ENCODE measurements at places on chromosomes 16 and 17.

DNA sequence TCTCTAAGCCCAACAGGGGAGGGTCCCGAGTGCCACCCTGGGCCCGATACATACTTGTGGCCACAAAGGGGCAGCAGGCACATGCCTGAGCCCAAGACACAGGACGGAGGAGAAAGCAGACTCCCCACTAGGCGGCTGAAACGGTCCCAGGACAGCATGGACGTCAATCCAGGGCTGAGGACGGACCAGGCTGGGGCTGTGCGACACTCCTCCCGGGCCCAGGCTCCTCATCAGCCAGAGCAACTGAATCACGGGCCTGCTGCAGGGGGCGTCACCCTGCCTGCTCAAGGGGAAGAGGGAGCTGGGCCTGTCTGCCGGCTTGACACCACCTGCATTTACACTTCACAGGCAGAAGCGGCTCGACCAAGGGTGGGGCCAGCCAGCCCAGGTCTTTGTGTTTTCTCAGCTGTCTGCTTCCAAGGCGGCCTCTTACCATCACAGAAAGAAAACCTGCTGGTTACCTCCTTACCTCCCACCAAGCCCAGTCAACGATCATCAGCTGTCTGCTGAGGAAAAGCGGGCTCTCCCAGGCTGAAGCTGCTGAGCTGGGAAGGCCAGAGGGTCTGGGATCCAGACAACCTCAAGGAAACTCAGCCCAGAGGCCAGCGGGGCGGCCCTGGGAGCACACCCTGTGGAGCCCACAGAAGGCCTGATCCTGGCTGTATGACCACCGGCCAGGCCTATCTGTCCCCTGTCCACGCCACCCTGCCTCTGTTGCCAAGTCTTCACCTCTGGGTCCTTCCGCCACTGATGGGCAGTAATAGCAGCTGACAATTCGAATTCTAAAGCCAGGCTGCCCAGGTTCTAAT, 26.4 kb downstream of the KIFC3 start:
- DNase-seq = no peak

DNA sequence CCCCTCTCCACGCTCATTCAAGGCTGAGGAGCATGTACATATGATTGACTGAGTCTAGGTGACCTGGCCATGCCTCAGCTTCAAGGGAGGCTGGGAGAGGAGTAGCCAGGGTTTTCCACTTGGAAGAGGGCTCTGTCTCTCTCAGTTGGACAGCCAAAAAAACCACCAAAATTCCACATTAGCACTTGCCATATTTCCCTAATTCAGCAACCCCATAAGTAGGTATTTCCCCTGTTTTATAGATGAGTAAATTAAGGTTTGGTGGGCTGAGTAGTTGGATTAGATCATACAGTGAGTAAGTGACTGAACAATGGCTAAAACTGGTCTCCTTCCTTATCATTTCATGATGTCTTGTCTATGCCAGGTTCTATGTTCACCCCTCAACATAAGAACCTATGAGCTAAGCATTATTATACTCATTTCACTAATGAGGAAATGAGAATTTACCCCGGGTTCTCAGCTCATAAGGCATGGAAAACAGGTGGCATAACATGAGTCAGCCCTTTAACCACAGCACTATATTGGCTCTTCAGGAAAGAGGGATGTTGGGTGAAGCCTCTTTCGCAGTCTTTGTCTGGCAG, 68.0 kb upstream of the GAS7 start:
- no peak for DNase-seq

DNA sequence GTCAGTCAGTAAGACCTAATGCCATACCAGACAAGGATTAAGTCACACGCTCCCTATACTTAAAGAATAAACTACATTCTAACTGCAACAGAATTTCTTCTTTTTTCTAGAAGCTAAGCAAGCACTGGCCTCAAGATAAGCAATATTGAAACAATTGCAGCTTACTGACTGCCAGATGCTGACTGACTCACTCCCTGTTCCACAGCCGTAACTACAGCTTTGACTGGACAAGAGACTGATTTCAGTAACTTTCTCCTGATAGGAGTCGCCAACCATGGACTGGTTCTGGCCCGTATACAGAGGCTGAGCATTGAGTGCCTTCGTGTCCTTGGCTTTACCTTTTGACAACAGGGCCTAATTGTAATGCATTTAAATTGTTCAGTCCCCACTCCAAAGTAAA, 67.9 kb downstream of the TRIM37 start:
- DNase-seq = no peak

- no peak for DNase-seq
Observed at GRCh38 chr17:37585066-37585465, 24.2 kb downstream of the SYNRG start.

DNA sequence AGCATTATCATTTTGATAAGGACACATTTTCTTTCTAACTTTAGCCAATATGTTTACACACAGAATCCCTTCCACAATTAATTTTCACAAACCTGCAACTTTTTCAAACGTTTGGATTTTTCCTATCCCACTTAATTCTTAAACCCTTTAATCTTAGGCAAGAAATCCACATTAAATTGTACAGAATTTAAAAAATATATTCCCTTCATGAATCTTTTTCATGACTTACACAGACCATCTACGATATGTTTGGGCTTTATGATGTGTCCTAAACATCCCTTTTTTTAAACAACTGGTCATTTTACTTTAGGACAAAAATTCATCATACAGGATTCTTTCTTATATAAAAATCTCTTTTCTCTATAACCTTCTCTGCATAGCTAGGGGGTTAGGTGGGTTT, 241.5 kb upstream of the CNTNAP4 start:
- no peak for DNase-seq

DNA sequence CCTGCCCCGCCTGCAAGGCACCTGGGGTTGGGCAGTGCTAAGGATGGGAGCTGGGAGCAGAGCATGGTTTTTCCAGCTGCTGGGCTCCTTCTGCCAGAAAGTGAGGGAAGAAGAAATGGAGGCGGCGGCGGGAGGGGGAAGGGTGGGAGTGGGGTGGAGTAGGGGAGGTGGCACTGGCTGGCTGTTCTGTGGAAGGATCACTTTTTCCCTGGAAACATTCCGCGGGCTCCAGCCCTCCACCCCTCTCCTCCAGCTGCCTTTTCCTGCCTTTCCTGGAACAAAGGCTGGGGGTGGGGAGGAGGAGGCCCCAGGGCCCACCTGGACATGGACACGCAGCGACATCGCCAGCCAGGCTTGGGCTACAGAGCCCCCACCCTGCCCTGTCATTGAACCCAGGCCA, 41.1 kb downstream of the CFAP20 start:
- no peak for DNase-seq

DNA sequence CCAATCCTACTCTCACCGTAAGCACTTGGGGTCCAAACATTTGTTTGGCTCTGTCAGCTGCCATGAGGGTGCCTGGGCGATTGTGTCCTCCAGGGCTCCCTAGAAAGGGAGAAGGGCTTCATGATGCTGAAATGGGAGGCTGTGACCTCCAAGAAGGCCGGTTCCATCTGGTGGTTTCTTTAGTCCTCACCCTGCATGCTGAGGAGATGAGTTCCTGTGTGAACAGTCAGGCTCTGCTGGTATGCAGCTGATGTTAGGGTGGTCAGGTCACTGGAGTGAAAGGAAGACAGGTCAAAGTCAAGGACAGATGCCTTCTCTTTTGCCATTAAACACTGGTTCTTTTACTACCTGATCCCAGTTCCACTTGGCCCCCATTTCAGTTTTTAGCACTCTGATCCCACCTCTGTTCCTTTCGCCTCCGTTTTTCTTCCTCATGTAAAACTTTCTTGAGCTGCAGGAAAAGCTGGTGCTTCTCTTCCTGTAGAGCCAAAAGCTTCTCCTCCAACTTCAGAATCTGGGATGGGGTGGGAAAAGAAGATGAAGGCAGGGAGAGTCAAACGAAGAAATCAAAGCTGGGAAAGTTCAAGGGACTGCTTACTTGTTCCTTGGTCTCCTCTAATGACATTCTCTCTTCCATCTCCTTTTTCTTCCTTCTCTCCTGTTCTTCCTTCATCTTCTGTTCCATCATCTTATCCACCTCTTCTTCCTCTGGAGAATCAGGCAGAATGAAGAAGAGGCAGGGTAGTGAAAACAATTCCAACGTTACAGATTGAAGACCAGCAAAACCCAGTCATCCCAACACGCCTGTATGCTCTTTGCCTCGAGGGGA, 1.1 kb downstream of the GPS2 start:
- DNase-seq = no peak

GRCh38 chr17:14346801-14347200, 45.9 kb downstream of the HS3ST3B1 start:
- DNase-seq = no peak

- DNase-seq = no peak
Observed at GRCh38 chr17:247767-248166, 66.3 kb upstream of the DOC2B start.

DNA sequence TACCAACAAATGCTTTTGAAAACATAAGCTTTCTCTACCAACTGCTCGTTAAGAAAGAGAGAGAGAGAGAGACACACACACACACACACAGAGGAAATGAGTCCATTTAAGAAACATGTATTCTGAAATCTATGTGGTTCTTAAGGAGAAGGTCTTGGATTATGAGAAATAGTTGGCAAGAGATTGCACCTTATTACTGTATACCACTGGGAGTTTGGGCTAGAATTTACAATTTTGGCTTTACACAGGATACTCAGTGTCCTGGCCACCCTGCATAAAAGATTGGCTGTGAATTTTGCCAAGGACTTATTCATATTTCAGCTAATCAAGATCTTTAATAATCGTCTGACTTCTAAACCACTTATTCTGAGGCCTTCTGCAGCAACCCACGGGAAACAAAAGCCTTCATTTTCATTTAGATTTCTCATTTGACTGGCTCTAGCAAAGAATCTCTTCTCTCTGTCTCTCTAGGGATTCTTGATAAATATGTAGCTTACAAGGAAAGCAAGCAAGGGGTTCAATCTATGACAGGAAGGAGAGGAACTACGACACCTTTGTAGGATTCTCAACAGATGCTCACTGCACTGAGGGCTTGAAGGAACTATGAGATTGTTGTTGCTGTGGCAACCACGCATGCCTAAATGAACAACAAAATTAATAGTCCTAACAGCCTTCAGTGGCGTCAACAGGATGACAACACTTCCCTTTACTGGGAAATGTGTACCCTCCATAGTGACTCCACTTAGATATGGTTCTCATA, 75.3 kb upstream of the GNAO1 start:
- no peak for DNase-seq

GRCh38 chr17:57670769-57671569, 74.1 kb downstream of the CCDC182 start:
- no peak for DNase-seq

DNA sequence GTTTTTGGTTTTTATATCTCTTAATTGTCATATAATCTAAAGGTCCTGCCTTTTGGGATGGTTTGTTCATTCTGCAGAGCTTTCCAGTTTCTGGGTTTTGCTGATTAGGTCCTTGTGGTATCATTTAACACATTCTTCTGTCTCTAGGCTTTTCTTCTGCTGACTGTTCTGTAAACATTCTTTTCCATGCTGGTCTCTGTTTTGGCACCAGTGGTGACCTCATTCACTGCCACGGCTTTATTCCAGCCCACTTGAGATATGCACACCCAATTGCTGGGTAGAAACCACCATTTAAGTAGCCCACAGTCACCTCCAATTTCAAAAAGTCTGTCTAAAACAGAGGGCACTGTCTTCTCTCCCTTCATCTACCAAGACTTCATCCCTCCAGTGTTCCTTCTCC, 31.1 kb upstream of the COX10 start:
- DNase-seq = peak; percentile 5

DNA sequence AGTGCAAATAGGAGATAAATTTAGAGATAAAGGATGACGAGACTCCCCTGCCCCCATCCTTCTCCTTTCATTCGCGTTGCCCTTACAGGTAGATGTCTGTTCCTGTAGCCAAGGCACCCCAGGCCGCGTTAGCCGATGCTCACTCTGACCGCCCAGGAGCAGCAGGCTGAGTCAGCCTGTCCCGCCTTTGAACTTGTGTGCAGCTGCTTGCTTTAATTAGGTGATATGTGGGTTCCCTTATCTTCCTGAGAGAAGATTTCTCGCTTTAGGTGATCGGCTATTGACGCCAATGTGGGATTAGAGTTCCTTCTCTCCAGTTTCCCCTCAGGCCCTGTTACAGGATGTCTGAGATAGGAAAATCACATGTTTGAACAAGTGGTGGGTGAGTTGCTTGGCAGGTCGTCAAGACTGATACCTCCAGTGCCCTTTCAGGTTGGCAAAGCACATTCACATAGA, 119.5 kb downstream of the MSI2 start:
- DNase-seq = no peak

DNA sequence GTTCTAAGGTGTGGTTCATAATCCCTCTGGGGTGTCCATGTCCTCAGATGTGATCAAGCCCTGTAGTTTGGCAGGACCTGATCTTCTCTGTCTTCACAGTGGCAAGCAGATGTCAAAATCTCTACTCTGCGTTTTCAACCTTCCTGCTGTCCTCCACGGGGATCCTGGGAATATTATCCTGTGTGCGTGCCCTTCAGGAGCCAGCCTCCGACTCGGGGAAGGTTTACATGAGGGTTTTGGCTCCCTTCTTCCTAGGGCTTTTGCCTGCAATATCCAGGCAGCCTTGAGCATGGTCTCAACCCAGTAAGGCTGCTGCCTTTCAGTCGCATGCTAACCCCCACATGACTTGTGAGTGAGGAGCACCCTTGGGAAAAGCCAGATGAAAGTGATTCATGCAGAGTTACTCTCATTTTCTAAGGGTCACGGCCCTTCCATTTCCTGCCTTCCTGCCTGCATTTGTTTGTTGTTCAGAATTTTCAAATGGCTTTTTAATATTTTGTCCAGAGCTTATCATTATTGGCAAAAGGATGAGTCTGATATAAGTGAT, 202.2 kb upstream of the CHMP6 start:
- peak; percentile 68 for DNase-seq

- no peak for DNase-seq
Observed at GRCh38 chr16:22427556-22427955, 53.1 kb upstream of the CDR2 start.
